Non-pigmented ciliary epithelial cell (primary cell): ENCODE measurements at places on chromosomes 11 and 22.

DNA sequence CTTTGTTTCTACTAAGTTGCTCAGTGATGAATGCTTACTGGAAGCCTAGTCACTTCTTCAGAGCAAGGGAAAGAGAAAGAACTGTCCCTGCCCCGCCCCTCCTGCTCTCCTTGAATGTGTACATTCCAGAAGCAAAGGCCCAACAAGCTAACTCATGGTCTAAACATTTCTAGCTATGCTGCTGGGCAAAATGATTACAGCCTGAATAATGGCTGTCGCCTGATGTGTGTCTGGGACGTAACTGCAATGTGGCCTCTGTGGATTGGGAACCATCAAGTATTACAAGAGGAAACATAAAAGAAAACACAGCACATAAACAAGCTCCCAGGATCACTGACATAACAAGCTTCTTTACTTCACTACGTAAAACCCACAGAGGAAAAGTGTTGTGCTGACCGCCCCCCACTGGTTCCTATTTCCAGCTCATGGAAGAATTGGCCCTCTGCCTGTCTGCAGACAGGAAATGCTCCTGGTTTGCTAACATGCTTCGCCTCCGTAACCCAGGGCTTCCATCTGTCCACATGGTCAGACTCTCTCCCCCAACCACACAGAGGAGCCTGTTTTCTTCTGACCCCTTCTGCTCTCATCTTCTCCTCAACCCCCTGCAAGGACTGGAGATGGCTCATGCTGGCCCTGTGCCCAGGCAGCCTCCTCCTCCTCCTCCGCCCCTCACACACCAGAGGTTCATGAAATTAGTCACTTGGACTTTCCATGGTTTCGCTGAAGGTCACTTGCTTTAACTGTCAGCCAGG is 187.2 kb downstream of the MAML2 start:
- DNase-seq = peak; percentile 96

DNA sequence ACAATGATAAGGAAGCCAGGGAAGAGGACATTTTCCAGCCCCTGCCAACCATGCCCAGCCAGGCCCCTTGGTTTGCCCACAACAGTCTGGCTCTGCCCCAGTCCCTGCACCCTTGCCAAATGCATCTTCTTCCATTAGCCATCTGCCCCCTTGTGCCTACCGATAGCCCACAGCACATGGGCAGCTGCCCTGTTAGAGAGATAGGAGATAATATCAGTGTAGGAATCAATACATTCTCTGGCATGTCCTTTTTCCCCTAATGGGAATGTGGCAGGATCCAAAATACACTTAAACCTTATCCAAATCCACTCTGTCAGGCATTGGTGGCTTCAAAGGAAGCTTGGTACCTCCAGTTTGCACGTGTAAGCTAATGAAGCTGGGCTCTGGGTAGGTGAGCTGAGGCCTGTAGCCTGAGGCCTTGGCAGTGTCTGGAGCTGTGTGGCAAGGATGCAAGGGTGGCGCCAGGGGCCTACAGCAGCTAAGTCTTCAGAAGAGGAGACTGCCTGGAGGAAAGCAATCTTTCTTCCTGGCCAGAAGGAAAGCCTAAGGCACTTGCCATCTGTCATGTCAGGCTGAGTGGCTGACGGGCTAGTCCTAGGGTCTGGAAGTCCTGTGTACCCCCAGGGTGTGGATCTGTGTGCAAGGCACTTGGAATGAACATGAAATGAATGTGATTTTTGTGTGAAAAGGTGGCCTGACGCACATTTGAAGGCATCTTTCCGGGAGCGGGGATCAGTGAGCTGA is 164.2 kb upstream of the TBCEL start:
- no peak for DNase-seq

DNA sequence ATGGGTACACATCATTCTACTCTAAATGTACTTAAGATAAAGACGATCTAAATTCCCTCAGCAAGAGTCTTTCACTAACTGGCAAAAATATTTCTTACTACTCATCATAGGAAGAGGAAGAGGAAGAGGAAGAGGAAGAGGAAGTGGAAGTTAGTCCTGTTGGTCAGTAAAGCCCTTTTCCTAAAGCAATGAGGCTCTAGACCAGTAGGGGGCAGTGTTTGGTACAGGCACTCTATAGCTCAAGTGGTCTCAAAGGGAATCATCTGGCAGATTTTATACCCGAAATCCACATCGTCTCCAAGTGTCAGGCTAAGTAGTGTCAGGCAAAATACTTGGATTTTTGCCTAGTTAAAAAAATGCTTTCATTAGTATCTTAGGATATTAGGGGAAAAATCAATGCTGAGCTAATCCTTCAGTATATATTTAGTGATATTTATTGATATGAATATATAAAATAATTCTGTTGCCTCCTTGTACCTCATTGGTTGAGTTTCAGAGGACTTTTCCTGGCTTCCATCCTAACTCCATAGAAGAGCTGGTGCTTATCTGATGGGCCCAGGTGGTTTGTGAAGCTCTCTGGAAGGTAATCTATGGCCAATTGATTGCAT is 7.7 kb downstream of the BLID start:
- no peak for DNase-seq

DNA sequence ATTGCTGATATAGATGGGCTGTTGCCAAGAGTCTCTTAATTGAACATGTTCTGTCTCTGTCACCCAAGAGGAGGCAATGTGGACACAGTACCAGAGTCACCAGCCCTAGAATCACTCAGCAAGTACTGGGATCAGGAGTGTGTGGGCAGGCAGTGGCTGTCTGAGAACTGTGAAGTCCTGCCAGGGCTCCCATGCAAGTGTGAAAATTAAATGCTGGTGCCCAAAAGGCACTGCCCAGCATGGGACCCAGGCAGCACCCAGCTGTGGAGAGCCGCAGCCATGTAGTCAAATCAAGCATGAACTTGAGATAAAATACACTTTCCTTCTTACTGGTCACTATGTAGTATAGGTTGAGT is 19.9 kb downstream of the HIRA start:
- DNase-seq = no peak

- no peak for DNase-seq
These were observed 283.7 kb upstream of the ANO3 start for GRCh38 chr11:26048271-26048670.

GRCh38 chr22:37180531-37181231 is 7.4 kb downstream of the C1QTNF6 start:
- no peak for DNase-seq

DNA sequence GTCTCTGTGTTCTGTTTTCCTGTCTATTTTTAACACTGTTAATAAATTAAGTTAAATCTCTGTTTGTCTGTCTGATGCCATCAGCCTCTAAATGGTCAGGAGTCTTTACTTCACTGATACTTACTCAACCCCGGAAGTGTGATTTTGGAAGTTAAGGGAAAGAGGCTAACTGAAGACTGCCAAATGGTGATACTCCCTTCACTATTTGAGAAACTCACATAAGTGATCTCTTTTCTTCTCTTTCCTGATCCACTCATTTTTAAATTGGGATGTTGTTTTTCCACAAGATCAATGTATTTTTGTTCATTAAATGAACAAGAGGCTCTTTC is 389 bp upstream of the CASP12 start:
- no peak for DNase-seq

DNA sequence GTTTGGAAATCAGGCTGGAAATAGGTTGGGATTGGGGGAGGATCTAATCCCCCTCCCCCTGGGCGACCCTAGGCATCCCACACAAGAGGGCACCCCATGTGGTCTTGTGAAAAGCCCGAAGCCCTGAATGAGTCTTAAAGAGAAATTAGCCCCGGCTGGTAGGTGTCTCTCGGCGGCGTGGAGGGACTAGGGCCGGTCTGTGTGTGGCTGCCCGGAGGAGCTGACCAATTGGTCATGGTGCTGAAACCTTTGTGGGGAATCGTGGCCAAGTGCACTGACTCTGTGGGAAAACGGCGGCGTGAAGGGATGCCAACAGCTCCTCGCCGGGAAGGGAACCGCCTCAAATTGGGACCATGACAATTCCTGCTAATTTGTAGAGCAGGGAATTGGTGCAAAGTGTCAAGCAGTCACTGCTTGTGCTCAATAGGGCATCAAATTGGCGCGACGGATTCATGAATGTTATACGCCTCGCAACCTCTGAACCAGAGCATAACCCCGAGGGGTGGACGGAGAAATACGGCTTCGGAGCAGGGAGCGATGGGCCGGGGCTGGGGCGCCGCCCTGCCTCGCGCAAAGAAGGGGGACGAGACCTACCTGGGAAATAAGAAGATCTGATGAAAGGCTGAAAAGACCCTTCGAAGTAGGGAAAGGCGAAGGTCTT is 1.5 kb downstream of the DBX1 start:
- no peak for DNase-seq

DNA sequence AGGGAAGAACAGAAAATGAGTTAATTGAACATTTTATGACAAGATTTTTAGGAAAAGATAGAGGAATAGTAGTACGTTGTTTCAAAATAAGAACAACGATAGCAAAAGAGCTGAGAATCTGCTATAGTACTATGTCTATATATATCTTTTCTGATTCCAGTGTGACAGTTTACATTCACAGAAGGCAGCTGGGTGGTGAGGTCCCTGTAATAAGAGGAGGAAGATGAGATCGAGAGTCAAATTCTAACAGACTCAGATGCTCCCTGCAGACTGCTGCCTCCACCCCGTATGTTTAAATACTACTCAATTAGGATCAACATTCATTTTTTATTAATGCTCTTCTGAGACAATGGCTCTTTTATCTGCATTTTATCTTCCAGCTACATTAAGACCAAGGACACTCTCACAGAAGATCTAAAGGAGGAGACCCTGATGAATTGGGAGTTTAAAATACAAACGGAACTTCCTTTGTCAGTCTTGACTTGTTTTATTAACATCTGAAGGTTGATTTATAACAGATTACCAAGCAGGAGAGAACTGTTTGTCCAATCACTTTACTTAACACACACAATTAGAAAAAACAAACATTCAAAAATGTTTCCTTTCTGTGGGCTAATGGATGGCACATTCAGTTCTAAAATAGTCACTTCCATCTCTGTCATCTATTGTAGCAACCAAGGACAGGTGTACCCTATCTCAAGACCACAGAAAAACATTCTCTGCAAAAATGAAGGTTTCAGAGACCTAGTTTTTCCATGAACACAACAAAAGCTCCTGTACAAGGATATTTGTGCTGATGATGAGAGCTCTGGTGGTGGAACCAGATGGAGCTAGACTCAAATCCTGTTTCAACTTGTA is 240.2 kb downstream of the CADM1 start:
- DNase-seq = no peak

- DNase-seq = no peak
These were observed 185.4 kb downstream of the AASDHPPT start for GRCh38 chr11:106262852-106263251.
